ENCODE measurements at places on chromosomes 7 and 10.
A peak's percentile ranks its signal among the peaks of the same experiment; 100 is the strongest.

GRCh38 chr7:135843214-135843613 is 94.6 kb upstream of the FAM180A start:
- no peak for DNase-seq

- DNase-seq, result no peak
Observed at GRCh38 chr10:13887761-13888160, 301.0 kb downstream of the PRPF18 start.

GRCh38 chr7:150439967-150440366 is 10.5 kb upstream of the GIMAP8 start:
- DNase-seq, result no peak

DNA sequence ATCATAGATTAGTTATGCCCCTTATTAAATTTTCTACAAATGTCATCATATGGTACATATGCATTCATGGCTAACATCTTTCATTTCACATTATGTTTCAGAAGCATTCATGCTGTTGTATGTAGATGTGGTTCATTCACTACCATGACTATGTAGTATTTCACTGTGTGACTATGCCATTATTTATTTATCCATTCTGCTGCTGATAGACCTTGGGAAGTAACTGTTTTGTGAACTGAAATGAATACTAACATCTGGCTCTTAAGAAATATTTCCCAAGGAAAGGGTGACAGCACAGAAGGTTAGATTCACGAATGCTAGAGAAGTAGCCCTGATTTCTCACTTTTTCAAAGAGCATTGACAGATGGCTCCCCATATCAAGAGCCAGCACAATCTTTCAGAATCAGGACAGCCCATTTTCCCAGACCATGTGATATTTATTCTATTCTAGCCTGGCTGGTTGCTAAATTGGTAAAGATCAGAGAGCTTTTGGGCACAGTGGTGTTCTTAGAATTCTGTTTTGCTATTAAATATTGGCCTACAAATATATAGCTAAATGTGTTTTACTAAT is 157.4 kb downstream of the DYNC1I1 start:
- DNase-seq, result no peak

GRCh38 chr10:16964576-16965343 is 147.5 kb upstream of the RSU1 start:
- DNase-seq, result no peak

GRCh38 chr7:16123117-16123770 is 298.1 kb downstream of the CRPPA start:
- no peak for DNase-seq

GRCh38 chr10:112553315-112553714 is 106.3 kb downstream of the VTI1A start:
- no peak for DNase-seq

DNA sequence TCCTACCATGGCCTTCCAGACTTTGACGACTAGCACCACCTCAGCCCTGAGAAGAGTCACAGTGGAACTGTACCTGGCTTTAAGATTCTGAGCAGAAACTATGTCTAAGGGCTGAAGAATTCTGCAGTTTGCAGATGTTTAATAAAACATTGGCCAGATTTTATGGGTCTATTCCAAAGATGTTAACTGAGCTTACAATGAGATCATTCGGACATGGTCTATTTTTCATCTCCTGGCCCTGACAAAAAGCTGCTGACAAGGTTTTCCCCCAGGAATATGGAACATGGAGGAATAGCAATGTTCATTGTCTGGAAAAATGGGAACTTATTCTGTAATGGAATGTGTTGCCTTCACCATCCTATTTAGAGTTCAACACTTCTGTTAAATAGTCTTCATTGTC is 66.4 kb downstream of the PTF1A start:
- no peak for DNase-seq

DNA sequence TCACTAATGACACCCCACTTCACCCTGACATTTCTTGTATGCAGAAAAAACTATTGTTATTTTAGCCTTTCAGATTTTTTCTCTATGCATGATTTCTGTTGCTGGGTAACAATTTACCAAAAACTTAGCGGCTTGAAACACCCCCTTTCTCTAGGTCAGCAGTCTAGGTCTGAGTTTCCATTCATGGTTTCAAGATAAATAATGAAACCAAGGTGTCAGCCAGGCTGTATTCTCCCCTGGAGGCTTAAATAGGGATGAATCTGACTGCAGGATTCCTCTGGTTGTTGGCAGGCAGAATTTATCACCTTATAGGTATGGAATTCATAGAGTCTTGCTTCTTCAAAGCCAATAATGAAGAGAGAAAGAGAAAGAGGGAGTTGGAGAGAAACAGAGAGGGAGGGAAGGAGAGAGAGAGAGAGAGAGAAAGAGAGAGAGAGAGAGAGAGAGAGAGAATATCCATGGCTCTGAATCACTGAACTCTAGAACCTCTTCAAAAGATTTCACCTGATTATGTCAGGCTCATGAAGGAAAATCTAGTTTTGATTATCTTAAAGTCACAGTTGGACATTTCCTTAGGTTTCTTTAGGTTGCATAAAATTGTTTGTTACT is 1224.6 kb upstream of the LRRTM3 start:
- DNase-seq, result no peak

- DNase-seq, result no peak
Observed at GRCh38 chr7:93218997-93219827, 7.1 kb downstream of the HEPACAM2 start.

DNA sequence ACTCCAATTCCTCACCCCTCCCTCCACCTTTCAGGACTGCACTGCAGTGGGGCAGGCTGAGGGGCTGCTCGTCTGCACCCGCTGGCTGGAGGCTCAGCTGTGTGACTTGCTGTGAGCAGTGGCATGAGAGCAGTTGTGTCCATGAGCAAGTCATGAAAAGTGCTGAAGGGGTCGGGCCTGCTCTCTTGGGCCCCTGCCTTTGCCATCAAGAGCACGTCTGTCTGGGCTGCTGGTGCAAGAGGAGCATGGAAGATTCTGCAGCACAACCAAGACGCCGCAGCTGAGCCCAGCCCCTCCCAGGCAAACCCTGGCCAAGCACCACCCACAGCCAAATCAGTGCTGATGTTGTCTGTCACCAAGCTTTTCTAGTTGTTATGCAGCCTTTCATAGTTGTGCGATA is 284.3 kb downstream of the TCERG1L start:
- no peak for DNase-seq

DNA sequence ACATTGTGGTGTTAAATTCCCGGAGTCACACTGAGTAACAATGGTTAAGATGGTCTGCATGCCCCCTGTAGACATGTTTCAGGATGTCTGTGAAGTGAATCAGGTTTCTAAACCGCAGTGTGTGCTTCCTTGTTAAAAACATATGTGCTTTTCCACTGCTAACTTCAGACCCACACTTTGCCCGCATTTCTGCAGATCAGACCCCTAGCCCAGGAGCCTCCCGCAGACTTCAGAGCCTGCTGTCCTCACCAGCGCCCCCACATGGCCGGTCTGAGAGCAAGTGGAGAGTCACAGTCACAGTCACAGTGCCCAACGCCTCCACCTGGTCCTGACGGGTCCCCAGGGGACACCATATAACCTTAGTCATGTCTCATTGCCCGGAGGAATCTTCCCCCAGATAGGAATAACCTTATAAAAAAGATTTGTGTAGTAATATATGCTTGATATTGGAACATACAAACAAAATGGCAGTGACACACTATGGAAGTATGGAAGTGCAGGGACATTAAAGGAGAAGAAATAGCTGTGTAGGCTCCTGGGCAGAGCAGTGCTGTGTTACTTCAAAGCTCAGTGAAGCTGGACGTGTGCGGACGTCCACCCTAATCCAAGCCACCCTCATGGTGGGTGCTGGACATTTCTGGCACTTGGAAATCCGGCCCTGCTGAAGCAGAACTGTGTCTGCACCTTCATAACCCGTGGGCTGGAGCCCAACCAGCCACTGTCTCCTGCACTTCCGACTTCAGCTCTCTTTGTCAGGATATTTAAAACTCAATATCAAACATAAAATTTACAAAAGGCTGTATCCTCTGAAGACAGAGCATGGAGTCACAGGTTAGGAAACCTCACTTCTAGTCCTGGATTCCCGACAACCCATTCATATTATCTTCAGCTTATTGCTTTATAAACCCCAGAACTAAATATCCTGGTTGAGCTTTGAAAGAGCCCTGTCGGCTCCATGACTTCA is 29.0 kb downstream of the GSTO2 start:
- peak; percentile 17 for DNase-seq

- DNase-seq, result peak; percentile 34
Observed at GRCh38 chr7:5780801-5781496, 514 bp downstream of the RNF216 start.

GRCh38 chr10:129385600-129385999 is 81.4 kb upstream of the MGMT start:
- no peak for DNase-seq

GRCh38 chr7:22550514-22551030 is 50.6 kb upstream of the STEAP1B start:
- DNase-seq, result no peak

GRCh38 chr10:87622314-87623004 is 37.2 kb upstream of the PAPSS2 start:
- no peak for DNase-seq

GRCh38 chr10:122277526-122278136 is 6.5 kb downstream of the BTBD16 start:
- no peak for DNase-seq

DNA sequence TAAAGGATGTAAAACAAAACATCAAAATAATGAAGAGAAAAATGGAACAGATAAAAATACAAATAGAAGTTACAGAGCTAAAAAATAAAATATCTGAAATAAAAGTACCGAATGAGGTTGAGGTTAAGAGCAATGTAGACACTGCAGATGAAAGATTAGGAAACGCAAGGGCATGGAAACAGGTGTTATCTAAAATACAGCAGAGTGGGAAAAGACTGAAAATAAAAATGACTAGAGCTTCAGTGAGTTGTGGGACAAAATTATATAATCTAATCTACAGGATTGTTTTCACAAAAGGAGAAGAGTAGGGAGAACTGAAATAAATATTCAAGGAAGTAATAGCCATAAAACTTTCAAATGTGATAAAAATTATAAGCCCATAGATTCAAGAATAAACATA is 123.8 kb downstream of the PTEN start:
- no peak for DNase-seq

GRCh38 chr10:44389150-44389549 is 4.3 kb upstream of the CXCL12 start:
- no peak for DNase-seq
